ENCODE measurements at places on chromosomes 2 and 18. TPM values are rescaled to one million over a fixed set of nuclear protein-coding genes. Genes with fewer than 3 reads are reported as not detected.

The SNORC gene
- not detected for total RNA-seq

GRCh38 chr18:2889761-2890192 lies 43.0 kb downstream of the EMILIN2 start:
- no peak overlapping the region for H3K27ac ChIP-seq
- no peak overlapping the region for H3K4me3 ChIP-seq
- H3K4me1 ChIP-seq: no peaks in the 10 kb centered on the region
- DNase-seq: no peak

DNA sequence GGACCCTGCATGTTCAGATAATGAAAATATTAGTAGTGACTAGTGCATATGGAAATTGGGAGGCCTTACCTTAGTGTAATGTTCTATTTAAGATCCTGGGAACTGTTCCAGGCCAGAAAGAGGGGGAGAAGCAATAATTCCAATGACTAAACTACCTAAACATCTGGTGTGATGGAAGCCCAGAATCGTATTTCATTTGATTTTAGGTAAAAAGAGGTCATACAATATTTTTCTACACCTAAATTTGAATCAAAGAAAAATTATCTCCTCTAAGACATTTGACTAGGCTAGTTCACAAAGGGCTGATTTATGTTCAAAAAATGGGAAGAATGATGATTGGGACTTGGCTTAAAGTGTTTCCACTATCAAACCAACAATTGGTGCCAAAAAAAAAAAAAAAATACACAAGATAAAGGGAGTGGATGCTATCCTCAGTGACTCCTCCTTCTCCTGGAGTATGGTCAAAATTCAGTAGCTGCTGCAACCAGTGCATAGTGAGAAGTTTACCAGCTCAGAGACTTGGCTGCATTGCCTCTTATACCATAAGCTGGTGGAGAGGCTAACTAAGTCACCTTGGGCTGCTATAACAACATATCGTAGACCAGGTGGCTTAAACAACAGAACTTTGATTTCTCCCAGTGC lies 1038.3 kb upstream of the ACVR2A start:
- H3K4me3 ChIP-seq: no peak overlapping the region
- H3K36me3 ChIP-seq: no peaks in the 10 kb centered on the region

The ADD2 gene
- 5.5 TPM for total RNA-seq

The TUBB8B gene
- not detected for total RNA-seq

The CIB4 gene
- 1.8 TPM for total RNA-seq

GRCh38 chr2:37167636-37168180 lies 10.9 kb upstream of the EIF2AK2 start:
- no peak overlapping the region for H3K4me3 ChIP-seq
- no peaks in the 10 kb centered on the region for H3K36me3 ChIP-seq
- peak; percentile 62 for DNase-seq
- H3K4me1 ChIP-seq: no peaks in the 10 kb centered on the region

The ADAM23 gene
- total RNA-seq: 0.87 TPM

DNA sequence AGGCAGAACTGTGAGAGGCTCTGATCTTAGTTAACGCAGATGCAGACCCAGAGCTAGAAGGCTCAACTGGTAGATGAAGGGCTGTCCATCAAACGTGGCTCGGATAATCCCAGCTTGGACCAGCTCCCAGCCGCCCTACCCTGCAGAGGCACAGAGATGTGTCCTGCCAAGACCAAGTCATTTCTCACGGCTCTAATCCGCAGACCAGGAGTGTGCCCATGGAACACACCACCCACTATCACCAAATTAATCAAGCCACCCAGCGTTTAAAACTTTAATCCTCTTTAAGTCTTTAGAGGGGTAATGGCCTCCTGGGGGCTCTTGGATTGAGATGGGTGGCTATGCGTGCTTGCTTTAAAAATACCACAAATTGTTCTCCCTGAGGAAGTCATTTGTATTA lies 17.5 kb downstream of the LYPD1 start:
- H3K36me3 ChIP-seq: no peaks in the 10 kb centered on the region
- no peaks in the 10 kb centered on the region for H3K4me1 ChIP-seq
- H3K4me3 ChIP-seq: no peak overlapping the region
- H3K27ac ChIP-seq: no peak overlapping the region
- no peaks in the 10 kb centered on the region for H3K27me3 ChIP-seq
- DNase-seq: no peak

DNA sequence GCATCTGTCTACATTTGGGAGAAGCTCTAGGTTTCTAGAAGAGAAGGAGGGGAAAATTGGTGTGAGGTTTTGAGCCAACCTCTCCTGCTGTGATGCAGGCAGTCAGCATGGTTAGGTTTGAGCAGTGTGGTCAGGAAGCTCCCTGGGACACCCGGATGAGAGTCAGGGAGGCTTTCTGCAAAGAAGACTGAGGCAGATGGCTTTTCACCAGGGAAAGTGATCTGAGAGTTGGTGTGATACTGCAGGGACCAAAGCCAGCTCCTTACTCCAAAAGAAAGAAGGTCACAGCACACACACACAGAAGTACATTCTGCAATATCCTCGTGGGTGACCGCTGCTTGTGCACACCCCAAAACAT lies 75.8 kb upstream of the BCL11A start:
- H3K27ac ChIP-seq: no peak overlapping the region
- no peak overlapping the region for H3K4me3 ChIP-seq
- H3K27me3 ChIP-seq: no peaks in the 10 kb centered on the region
- no peaks in the 10 kb centered on the region for H3K4me1 ChIP-seq
- H3K36me3 ChIP-seq: no peaks in the 10 kb centered on the region
- no peak for DNase-seq

The SPATA3 gene
- not detected for total RNA-seq

GRCh38 chr2:12498286-12498685 lies 218.4 kb upstream of the TRIB2 start:
- no peaks in the 10 kb centered on the region for H3K4me1 ChIP-seq
- no peak for DNase-seq
- no peaks in the 10 kb centered on the region for H3K27me3 ChIP-seq
- no peak overlapping the region for H3K27ac ChIP-seq
- no peaks in the 10 kb centered on the region for H3K36me3 ChIP-seq

All from stomach (tissue), 19 donors.